ENCODE measurements at places on chromosomes 7 and 10.
A peak's percentile ranks its signal among the peaks of the same experiment; 100 is the strongest.

DNA sequence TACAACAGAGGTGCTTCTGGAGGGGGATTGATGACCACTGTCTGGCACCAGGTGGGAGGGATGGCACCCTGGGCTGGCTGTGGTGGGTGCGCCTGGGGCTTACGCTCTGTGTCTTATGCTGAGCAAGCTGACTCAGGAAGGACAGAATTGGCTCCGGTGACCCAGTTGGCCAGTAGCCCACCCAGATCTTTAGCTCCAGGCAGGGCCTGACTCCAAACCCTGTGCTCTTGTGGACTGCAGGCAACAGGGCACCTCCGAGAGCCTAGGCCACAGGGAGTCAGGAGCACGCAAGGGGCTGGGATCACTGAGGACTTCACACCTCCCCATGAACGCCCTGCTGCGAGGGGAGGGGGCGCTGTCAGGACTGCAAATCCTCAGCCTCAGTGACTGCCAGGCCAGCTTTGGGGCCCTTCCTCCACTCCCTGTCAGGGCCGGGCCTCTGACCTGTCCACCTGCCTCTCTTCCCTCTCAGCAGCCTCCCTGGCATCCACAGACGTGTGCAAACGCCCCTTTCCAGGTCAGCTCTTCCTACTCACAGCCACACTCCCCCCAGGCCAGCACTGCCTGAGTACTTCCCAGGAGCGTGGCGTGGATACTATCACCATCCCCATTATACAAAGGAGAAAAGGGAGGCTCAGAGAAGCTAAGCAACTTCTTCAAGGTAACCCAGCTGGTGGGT lies 118.7 kb downstream of the SLIT1 start:
- no peak for DNase-seq

DNA sequence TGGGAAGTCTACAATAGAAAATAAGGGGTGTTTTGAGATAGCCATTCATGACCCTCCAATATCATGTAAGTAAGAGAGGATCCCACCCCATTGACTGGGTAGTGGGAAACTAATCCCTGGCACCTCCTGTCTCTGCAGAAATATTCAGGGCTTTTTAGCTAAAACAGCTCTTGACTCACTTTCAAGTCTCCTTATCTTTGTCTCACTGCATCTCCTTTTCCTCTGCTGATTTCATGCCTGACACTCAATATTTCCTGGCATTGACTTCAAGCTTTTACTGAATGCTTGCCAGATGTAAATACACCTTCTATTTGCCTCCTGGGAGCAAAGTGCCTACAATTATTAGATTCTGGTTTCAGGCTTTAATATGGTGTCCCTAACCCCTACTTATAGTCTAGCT lies 57.1 kb downstream of the CHRM2 start:
- DNase-seq, result no peak

DNA sequence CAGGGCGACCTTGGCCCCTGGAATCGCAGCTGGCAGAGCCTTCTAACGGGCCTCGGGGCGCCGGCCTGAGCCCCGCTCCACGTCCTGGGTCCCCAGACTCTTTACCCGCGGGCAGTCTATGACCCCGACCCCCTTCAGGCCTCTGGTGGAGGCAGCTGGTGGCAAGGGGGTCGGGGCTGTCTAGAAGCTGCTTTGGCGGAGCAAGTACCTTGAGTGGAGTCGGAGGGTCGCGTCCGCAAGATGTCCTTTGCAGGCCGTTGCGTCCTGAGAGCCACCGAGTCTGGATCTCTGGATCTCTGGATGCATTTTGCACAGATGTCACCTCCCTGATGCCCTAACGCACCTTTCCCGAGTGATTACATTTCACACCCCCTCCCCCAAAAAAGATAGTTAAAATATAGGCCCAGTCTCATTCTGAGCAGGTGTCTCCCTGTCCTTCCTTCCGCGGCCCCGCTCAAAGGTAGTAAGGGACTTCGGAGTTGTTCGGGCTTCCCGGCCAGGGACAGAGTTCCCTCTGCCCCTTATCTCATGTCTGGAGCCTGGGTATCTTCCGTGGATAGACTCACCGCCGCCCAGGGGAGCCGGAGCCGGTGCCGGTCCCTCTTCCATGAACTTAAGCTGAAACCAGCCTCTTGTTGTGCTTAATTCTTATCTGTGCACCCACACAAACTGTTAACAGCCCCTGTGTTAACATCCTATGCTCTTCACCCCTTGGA lies 457 bp downstream of the ACADSB start:
- peak; percentile 52 for DNase-seq

- DNase-seq, result no peak
Observed at GRCh38 chr10:114183563-114183962, 4.4 kb downstream of the TDRD1 start.

DNA sequence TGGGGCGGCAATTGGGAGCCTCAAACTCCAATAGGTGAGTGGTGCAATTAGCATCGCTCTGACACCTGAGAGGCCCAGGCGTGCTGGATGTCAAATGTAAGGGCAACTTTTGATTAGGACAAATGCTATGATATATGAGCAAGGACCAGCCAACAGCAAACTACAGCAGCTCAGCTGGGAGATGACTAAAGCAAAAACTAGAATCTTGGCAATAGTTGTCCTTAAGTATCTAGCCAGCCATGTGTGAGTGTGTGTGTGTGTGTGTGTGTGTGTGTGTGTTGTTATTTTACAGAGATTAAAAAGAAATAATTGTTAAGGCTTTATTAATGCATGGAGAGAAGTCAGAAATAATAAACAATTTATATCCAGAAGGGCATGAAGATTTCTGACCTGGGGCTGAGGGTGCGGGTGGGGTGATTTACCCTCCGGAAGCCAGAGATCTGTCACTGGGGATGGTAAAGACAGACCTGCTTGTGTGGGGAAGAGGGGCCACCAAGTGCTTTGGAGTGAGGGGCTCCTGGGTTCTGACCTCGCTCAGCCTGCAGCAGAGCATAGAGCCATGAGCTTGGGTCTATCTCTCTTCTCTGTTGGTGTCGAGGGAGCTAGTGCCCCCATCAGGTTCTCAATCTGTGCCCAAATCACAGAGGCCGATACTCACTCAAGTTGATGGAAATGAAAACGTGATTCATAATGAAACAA lies 77.3 kb downstream of the EMX2 start:
- DNase-seq, result no peak

- DNase-seq, result peak; percentile 18
Observed at GRCh38 chr7:4006687-4007086, 675.4 kb upstream of the FOXK1 start.

GRCh38 chr7:50276483-50276882 lies 28.0 kb upstream of the IKZF1 start:
- no peak for DNase-seq

- no peak for DNase-seq
Observed at GRCh38 chr7:43078794-43079193, 33.7 kb upstream of the HECW1 start.

DNA sequence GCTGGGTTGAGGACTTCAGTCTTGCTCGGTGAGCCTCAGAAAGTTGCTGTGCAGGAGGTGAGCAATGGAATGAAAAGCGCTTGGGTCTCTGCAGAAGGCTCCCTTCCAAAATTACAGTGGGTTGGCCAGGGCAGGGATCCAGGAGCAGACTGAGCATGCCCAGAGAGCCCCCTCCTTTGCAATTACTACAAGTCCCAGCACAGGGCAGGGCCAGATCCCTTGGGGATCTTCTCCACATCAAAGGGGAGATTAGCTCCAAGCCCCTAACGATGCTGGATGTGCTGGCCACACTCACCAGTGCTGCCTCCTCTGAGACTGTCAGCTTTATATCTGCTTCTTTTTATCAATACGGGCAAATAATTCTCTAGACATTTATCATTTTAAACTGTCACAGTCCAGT lies 337.5 kb downstream of the RPS24 start:
- no peak for DNase-seq

DNA sequence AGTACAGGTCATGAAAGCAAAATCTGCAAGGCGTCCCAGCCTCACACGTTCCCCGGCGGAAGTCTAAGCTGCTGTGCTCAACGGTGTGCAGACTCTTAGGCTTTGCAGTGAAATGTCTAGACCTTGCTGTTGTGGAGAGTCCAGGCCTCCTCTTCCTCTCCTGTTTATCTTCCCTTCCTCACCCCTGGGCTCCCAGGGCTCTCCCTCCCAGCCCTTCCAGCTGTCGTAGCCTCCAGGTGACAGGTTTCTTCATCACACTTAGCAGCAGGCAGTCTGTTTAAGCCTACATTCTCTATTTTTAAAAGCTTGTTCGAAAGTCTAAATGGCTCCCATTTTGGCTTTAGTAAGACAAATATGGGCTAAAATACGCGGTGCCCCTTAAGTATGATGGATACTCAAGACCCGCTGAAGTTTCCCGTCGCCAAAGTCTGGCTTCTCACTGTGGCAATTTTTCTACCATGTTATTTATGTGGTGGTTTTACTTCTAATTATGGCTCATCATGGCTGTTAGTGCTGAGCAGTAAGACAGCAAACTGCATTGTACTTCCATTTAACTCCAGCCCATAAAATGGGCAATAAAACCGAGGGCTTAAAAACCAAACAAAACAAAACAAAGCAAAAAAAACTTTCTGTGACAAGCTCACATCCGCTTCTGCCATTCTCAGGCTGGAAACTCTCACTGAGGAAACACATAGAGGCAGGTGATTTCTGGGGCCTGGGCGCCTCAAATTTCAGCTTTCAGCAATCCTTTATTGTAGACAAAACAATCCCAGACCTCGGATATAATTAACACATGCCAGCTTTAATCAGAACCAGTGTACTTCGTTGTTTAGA lies 243.2 kb downstream of the SNX10 start:
- no peak for DNase-seq

- peak; percentile 54 for DNase-seq
Observed at GRCh38 chr10:43197834-43198681, 59.8 kb downstream of the CSGALNACT2 start.

GRCh38 chr10:59873896-59874295 lies 32.5 kb downstream of the CCDC6 start:
- DNase-seq, result no peak

DNA sequence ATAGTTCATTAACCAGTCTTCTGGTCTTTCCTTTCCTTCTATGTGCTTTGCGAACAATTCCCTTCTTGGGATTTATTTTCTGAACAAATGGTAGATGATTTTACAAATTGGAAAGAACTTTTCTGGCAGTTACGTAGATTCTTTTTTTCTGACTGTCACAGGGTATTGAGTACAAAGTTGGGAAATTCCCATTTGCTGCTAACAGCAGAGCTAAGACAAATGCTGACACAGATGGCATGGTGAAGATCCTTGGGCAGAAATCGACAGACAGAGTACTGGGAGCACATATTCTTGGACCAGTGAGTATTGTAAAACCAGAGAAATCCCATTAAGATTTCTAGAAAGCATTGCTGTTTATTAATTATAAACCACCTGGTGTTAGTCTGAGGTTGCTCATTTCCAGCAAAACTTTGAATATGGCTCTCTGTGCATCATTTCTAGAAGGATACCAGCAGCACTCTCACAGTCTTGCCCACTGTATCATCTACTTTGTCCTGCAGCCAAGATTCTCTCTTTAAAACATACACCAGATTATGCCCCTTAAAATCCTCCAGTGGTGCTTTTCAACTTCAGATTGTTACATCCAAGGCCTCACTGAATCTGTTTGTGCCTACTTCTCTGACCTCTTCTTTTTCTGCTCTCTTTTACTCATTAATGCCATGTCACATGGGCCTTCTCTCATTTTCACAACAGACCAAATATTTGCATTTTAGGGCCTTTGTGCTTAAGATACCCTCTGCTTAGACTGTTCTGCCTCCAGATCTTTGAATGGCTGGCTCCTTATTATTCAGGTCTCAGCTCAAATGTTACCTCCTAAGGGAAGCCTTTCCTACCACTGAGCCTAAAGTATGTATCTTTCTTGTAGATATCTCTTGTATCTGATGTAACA lies 27.0 kb downstream of the DLD start:
- no peak for DNase-seq

DNA sequence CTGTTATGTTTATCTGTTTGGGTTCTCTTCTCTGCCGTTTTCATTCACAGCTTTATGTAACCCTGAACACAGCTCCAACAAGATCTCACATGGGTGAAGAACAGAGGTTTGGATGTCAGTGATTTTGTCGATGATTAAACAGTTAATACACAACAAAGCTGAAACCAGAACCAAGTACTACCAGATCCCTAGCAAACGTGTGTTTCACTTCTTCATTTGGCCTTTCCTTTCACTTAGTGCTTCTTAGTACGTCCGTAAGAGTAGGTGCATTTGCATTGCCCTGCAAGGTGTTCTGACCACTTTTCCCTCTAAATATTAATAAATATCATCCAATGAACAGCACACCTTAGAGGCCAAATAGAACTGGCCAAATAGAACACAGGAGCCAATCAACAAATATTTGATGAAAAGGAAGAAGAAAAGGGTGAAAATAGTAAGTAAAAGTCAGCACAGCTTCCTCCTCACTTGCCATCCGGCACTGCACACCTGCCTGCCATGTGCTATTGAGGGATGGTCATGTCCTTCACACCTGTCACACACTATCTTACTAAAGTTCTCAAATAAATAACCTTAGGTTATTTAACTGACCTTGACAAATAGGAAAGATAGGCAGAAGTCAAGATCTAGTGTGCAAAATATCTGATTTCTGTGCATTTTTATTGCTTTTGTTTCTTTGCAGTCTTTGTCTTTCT lies 252.6 kb upstream of the ANKRD30A start:
- no peak for DNase-seq

GRCh38 chr7:30764030-30764975 lies 6.9 kb upstream of the MINDY4 start:
- no peak for DNase-seq

DNA sequence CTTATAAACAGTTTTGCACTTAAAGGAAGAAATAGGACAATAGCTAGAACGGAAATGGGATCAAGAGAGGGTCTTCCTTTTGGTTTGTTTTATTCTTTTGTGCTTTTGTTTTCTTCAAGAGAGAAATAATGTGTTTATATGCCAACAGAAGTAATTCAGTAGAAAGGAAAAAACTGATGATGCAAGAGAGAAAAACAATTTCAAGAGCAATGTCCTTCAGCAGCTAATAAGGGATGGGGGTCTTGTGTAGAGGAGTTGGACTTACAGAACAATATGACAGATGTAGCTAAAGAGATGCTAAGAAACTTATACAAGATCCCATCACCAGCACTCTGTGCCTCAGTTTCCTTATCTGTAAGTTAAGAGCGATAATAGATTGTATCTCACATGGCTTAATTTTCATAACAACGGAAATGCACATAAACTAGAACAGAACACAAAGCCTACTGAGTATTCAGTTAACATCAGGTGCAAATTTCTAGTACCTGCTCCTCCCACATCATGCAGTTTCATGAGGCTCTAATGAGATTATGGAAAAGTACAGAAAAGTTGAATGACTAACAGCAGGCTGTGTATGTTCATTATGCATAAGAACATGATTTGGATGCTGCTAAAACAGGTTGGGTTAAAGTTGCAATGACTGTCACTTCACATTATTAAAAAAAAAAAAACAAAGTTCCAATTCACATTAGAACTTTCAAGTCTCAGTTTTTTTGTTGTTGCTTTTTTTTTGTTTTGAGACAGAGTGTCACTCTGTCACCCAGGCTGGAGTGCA lies 17.2 kb downstream of the HERPUD2 start:
- no peak for DNase-seq

DNA sequence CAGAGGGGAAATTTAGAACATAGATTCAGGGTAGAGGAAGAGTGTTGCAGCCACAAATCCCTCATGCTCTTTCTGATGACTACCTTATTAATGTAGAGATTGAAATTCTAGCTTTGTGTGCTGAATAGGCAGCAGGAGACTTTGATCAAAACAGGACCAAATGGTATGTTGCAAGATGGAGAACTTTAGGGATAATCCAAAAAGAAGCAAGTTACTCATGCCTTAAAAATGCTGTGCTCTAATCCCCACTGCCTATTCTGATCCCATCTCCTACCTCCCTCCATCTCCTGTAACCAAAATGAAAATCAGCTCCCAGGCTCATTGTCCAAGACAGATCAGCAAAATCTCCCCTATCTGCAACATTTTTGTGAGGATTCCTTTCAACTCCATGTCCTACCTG lies 31.3 kb downstream of the CH25H start:
- DNase-seq, result no peak
